T-cell (primary cell): ENCODE measurements at places on chromosomes 2 and 18.

DNA sequence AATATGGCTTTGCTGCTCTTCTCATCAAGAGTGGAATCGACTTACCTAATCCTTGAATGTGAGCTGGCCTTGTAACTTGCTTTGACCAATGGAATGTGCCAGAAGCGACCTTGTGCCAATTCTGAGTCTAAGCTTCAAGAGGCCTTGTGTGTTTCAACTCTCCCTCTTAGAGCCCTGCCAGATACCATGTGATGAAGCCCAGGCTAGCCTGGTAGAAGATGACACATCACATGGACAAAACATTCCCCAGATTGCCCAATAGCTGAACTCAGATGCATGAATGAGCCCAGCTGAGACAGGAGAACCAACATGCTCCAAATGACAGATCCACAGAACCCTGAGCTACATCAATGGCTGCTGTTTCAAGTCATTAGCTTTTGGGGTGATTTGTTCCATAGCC, 4.2 kb upstream of the KLHL14 start:
- no peak for DNase-seq

GRCh38 chr2:47309952-47310800, 92.8 kb upstream of the MSH2 start:
- DNase-seq = no peak

DNA sequence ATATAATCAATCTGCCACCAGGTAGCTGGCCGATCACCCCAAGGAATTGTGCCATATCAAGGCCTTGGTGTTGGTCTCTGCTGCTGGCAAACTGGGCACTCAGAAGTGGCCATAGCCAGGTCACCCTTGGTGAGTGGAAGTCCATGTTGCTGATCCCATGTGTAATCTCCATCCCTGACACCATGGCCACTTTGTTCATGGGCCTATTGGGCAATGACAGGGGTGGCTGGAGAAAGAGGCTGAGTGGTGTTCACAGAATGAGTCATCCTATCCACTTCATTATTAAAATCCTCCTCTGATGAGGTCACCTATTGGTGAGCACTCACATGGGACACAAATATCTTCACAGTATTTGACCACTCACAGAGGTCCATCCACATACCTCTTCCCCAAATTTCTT, 26.7 kb upstream of the CD226 start:
- no peak for DNase-seq

- no peak for DNase-seq
Measured at GRCh38 chr18:24055878-24056277, 41.3 kb downstream of the TTC39C start.

- no peak for DNase-seq
Measured at GRCh38 chr2:171237751-171238505, 77.2 kb upstream of the TLK1 start.

- DNase-seq = peak; percentile 66
Measured at GRCh38 chr2:170873035-170873692, 55.9 kb upstream of the GORASP2 start.

DNA sequence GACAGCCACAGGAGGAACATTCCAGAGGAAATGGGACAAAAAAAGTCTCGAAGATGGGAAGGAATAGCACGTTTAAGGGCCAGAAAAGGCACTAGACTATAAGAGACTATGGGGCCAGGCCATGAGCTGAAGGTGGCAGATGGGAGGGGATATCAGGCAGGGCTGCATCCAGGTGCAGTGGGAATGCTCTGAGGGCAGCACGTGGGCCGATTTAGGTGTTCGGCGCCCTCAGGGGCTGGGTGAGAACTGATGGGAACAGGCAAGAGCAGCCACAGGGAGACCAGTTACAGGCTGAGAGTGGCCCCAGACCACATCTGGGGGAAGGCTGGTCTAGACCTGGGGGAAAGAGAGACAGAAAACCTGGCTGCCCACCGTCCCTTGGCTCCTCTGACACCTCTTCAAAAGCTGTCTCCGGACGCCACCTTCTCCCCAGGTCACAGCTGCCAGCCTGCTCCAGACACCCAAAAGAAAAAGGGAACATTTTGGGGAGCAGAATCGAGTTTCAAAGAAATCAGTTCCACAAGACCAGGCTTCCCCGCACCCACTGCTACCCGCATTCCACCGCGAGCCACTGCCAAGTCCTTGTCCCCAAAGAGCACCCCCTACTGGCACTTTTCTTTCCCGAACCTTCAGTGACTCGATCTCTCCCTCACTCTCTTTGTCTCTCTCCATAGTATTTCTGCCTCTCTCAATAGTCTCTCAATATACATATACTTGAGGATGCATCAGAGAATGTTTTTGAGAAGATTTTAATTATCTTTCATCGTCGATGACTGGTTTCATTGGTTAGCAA, 190.1 kb upstream of the AGAP1 start:
- no peak for DNase-seq

DNA sequence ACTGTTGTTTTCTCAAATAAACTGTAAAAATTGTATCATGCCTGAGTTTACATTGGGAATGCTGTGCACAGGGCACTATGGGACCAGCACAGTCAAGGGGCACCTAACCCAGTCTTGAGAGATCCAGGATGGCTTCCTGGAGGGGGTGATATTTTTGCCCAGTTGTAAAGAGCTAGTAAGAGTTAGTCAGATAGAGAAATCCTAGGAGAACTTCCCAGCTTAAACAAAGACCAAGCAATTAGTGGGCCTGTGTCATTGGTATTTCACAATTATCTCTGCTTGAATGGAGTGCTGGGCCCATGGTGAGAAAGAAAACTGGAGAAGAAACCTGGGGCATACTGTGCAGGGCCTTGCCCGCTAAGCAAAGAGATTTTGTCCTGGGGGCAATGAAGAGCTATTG, 12.2 kb downstream of the XDH start:
- DNase-seq = no peak

DNA sequence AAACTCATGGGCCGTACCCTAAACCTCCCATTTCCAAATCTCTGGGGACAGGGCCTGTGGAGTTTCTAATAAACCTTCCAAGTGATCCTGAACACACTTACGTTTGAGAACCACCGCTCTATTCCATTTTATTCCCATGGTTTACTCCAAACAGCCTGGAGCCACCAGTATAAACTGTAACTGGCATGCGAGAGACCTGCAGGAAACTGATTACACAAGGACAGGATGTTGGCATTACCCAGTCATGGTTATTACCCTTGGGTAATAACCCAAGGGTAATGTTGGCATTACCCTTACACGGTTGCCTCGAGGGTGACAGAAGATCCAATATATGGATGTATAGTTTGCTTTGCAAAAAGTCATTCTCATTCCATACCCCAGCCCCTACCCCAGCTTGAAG, 37.0 kb upstream of the YPEL5 start:
- no peak for DNase-seq

GRCh38 chr2:72579591-72580180, 246.1 kb downstream of the EXOC6B start:
- no peak for DNase-seq

GRCh38 chr2:182863642-182864041, 2.8 kb downstream of the FRZB start:
- no peak for DNase-seq

DNA sequence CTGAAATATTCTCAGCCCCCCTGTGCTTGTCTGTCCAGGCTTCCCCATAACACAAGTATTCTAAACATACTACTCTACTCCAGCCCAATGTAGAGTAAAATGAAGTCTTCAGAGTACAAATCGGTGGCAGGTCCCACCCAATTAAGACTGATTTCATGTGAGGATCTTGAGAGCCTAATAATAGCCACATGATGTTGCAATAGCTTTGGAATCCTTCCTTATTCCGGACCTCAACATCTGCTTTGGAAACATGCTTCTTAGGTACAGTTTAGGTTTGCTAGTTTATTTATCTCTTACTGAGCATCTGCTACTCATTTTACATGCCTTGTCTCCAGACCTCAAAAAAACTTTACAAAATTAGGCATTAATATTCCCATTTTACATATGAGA, 207.3 kb upstream of the RAB6C start:
- no peak for DNase-seq

- no peak for DNase-seq
Measured at GRCh38 chr2:197280015-197280702, 30.4 kb downstream of the ANKRD44 start.

DNA sequence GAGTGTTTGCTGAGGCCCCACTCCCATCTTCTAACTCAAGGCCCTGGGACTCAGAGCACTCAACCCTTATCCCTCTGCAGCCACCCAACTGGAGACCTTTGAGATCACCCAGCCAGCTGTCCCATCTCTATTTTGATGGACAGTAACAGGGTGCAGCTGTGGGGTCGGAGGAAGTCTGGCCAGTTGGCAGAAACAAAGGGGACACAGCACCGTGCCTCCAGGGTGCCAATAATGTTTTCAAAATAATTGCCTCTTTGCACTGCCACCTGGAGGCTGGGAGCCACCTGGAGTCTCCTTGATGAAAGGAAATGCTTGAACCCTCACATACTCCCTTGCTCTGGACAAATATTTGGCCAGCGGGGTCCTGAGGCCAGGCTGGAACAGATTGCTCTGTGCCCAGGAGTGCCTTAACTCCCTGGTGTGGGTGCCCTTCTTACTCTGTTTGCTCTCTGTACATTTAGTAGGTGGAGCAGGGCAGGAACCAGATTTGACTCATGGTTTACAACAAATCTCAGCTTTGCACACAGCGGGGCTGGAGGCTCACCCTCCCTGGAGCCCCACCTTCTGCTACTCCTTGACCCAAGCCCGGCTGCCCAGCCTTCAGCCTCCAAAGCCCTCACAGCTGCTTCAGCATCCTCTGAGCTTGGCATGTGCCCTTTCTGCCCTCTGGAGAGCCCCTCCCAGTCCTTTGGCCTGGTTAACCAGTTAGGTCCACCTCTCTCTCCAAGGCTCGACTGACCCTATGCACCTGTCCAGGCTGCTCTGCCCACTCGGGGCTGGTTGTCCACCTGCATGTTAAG, 17.2 kb downstream of the MAL start:
- no peak for DNase-seq

DNA sequence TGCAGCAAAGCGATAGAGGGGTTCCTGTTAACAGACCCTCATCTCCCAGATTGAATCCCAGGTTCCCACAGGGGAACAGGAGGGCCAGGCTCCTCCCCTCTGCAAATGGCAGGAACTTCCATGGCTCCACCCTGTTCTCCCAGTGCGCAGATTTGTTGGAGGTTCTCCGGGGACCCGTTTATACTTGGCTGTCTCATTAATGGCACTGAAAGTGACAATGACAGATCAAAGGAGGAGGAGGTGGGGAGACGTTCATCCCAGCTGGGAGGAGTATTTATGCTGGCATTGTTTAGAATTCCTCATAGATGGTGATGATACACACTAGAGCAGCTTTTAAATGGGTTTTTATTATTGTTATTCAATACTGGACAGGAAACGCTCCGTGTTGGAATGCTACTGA, 186.9 kb downstream of the LRP1B start:
- no peak for DNase-seq

GRCh38 chr2:18218160-18218933, 339.9 kb downstream of the KCNS3 start:
- no peak for DNase-seq

DNA sequence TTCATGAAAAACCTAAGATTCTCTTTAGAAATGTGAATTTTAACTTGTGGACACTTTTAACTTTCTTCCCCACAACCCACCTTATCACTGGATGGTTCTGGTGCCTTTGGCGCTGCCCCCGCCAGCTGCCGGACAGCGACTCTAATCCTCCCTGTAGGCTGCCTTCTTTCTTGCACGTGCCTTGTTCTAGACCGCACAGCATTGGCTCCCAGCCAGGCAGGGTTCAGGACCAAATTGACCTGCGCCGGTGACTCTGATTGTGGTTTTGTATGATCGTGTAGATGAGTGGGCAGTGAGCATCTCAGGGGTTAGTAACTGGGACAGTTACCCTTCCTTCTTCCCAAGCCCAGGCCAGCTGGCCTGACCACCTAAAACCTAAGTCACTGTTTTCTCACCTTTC, 106.8 kb downstream of the ASAP2 start:
- no peak for DNase-seq

DNA sequence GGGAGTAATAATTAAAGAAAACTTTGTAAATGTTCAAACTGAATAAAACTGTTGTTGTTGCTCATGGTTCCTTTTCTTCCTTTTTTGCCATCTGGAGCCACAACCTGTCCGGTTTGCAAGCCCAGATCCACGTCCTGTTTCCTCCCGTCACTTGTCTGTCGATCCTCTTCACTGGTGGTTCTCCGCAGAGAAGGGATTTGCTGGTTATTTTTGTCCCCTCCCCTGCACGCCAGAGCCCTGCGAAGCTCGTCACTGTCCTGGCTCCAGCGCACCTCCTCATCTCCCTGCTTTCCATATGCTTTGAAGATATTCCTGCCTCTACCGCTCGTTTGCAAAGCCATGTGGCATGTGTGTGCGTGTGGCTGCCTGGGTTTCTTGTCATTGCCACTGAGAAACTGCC, 461.4 kb downstream of the RNF144A start:
- no peak for DNase-seq

DNA sequence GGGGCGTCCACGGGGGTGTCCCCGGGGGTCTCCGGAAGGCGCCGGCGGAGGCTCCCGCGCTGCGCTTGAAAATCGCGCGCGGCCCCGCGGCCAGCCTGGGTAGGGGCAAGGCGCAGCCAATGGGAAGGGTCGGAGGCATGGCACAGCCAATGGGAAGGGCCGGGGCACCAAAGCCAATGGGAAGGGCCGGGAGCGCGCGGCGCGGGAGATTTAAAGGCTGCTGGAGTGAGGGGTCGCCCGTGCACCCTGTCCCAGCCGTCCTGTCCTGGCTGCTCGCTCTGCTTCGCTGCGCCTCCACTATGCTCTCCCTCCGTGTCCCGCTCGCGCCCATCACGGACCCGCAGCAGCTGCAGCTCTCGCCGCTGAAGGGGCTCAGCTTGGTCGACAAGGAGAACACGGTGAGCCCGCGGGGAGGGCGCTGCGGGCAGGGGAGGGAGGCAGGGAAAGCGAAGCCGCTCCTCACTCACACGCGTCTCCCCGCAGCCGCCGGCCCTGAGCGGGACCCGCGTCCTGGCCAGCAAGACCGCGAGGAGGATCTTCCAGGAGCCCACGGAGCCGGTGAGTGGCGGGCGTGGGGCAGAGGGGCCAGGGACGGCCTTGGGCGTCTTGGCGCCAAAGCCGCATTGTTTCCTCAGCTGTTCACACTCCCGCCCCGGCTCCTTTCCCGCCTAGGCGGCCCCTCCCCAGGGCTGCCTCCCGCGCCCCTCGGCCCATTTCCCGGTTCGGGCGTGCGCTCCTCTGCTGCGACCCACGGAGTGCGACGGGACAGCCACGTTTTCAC, at the start of gene RRM2:
TSS of gene RRM2 (plus strand) at position 240 of the 781 bp plus-strand sequence. CDS start at position 300, 60 bp downstream.
- DNase-seq = peak; percentile 85

- no peak for DNase-seq
Measured at GRCh38 chr2:20618468-20618885, 32.4 kb downstream of the HS1BP3 start.

- DNase-seq = no peak
Measured at GRCh38 chr2:115165529-115166109, 723.2 kb downstream of the DPP10 start.
